Peyer's patch (tissue), 4 donors: ENCODE measurements at places on chromosomes 12 and 14. TPM values are rescaled to one million over a fixed set of nuclear protein-coding genes. Genes with fewer than 3 reads are reported as not detected.

The BMAL2 gene
- 14.0 TPM for total RNA-seq

DNA sequence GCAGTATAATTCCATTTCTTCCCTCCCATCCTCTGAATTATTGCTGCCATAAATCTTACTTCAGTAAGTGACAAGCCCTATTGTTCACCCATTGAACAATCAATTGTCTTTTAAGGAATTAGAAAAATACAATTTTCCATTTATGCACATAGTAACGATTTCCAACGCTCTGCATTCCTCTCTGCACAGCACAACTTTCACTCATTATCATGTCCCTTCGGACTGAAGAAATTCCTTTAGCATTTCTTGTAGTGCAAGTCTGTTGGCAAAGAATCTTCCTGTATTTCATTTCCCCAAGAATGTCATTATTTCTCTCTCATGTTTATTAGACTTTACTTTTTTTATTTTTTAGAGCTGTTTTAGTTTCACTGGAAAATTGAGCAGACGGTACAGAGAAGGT is 252.1 kb upstream of the RTL1 start:
- H3K27me3 ChIP-seq, result no peaks in the 10 kb centered on the region
- H3K27ac ChIP-seq, result no peak overlapping the region
- no peaks in the 10 kb centered on the region for H3K4me1 ChIP-seq
- no peaks in the 10 kb centered on the region for H3K36me3 ChIP-seq
- H3K4me3 ChIP-seq, result no peak overlapping the region

GRCh38 chr14:57612946-57613345 is 119.3 kb upstream of the CCDC198 start:
- no peaks in the 10 kb centered on the region for H3K4me1 ChIP-seq
- no peak overlapping the region for H3K27ac ChIP-seq
- no peak overlapping the region for H3K4me3 ChIP-seq
- no peak for DNase-seq
- H3K27me3 ChIP-seq, result no peaks in the 10 kb centered on the region
- H3K36me3 ChIP-seq, result no peaks in the 10 kb centered on the region

DNA sequence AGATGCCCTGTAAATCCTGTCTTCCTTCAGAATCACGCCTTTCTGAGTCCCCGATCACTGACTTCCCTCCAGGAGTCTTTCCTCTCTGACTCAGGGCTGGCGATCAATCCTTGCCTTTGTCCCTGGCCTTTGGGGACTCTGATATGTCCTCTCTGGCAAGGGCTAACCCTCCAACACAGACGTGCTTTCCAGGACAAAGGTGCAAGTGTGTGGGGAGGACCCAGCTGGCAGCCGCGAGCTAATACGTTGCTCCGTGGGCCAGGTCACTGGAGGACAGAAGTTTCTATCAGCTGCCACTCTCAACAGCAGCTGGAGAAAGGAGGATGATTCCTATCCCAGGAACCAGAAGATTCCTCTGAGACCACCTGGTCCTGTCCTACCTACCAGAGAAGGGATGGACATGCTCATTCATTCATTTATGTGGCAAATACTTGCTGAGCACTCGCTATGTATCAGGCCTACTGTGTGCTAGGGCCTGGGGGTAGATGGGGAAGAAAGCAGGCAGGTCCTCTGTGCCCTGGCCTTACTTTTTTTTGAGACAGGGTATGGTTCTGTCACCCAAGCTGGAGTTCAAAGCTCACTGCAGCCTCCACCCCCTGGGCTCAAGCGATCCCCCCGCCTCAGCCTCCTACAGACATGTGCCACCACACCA is 8.5 kb upstream of the SCARB1 start:
- no peaks in the 10 kb centered on the region for H3K27me3 ChIP-seq
- no peaks in the 10 kb centered on the region for H3K36me3 ChIP-seq
- peaks cover 5% of the 10 kb centered on the region for H3K4me1 ChIP-seq
- H3K4me3 ChIP-seq, result no peak overlapping the region
- H3K27ac ChIP-seq, result no peak overlapping the region
- DNase-seq, result no peak

DNA sequence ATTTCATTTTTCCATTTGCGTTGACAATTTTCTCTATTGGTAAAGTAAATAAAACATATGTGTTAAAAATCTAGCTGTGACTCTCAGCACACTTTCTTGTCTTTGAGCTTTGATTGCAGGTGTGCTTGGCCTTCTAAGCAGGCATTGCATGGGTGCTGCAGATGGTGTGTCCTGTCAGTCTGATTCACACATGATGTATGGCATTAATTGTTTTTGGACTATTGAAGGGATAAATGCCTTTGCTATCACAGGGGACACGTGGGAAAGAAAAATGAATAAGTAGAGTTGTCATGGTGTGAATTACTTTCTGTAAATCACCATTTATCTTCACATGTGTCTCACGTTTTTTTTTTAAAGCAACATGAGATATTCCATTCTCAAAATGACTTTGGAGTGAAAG is 211.3 kb upstream of the NAV3 start:
- no peaks in the 10 kb centered on the region for H3K27me3 ChIP-seq
- H3K4me1 ChIP-seq, result no peaks in the 10 kb centered on the region
- no peak overlapping the region for H3K4me3 ChIP-seq
- H3K36me3 ChIP-seq, result no peaks in the 10 kb centered on the region
- H3K27ac ChIP-seq, result no peak overlapping the region

GRCh38 chr12:45294906-45295305 is 79.0 kb downstream of the ANO6 start:
- H3K4me1 ChIP-seq, result no peaks in the 10 kb centered on the region
- no peak overlapping the region for H3K27ac ChIP-seq
- H3K4me3 ChIP-seq, result no peak overlapping the region

DNA sequence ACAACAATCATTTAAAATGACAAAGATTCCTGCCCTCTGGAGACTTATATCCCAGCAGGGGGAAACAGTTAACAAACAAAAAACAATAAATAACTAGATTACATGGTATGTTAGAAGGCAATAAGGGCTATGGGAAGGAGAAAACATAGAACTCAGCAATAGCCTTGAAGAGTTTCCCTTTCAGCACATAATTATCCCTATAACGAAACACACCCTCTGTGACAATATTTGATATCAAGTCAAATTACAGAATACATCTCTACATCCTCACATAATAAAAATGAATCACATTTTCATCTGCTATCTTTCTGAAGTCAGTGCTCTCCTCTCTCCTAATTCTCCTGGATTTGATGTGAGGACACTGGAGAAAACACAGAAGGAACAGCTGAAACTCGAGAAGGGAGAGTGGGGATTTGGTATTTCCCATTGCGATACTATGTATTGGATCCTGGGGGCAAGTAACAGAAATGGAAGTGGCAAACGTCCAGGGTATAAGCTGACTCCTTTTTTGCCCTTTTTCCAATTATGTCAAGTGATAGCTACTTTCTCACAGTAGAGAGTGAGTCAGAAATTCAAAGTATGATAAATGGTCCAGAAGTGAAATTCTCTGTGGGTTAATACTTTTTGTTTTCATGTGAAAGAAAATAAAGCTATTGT is 9.7 kb upstream of the PTGER2 start:
- no peak overlapping the region for H3K27ac ChIP-seq
- H3K36me3 ChIP-seq, result no peaks in the 10 kb centered on the region
- H3K4me3 ChIP-seq, result no peak overlapping the region
- no peak for DNase-seq

The SMCO2 gene
- not detected for total RNA-seq

DNA sequence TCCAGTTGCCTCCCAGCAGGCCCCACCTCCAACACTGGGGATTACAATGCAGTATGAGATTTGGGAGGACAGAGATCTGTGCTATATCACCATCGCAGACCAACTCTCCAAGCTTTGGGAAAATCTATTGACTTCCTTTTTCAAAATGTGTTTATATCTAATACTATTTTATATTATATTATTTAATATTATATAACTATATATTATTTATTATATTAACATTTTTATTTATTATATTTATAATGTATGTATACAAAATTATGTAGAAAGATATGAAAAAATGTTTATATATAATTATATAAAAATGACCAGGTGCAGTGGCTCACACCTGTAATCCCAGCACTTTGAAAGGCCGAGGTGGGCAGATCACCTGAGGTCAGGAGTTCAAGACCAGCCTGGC is 36.4 kb downstream of the DNAH10 start:
- H3K27ac ChIP-seq, result no peak overlapping the region
- H3K4me1 ChIP-seq, result no peaks in the 10 kb centered on the region
- no peak for DNase-seq
- H3K36me3 ChIP-seq, result no peaks in the 10 kb centered on the region

DNA sequence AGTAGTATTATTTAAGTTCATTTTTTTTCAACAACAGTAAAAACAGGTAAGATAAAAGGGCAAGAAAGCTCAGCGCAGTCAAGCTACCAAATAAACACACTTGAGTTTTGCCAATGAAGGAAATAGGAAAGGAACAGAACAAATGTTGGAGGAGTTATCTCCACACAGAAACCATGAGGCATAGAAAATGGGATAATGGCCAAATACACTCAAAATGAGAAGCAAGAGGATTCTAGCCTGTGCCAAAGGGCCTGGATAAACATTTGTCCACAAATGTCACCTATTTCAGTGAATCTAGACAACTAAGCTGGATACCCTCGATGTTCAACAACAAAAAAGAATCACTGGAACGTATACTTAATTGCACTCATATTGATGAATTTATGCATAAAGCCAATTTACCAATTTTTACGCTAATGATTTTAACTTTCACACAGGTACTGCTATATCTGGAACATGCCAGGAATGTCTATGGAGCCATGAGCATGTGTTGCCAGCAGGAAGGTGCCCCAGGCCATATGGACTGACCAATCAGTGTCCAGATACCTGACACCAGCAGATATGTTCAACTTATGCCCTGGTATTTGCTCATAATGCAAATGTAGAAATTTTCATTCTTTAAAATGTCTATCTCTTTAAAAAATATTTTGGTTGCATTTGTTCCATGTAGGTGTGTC is 21.1 kb downstream of the ST8SIA1 start:
- H3K4me3 ChIP-seq, result no peak overlapping the region
- H3K4me1 ChIP-seq, result no peaks in the 10 kb centered on the region
- H3K27me3 ChIP-seq, result no peaks in the 10 kb centered on the region
- H3K36me3 ChIP-seq, result no peaks in the 10 kb centered on the region

DNA sequence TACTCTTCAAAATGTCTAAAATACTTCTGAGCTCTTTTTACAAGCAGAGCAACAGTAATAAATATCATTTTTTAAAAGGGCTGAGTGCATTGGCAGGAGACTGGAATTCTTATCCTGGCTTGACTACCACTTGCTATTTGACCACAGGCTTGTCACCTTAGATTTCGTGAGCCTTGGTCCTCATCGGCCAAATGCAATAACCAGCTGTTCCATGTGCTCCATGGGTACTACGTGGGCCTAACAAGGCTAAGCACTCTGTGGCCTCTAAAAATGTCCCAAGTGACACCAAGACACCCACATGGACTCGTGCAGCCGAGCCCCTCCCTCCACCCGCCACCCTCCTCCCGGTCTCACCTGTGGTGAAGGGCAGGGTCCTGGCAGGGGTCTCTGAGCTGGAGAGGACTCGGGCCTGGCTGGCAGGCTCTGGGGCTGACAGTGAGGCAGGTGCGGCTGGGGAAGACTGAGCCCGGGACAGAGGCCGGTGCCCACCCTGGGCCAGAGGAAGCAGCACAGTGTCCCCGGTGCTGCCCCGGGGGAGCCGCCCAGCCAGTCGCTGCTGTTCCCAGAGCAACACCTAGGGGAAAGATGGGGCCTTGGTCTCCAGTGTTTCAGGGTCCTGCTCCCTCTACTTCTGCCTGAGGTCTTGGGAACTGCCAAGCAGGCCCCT is 20.1 kb downstream of the SLC48A1 start:
- H3K27ac ChIP-seq, result no peak overlapping the region
- H3K4me1 ChIP-seq, result no peaks in the 10 kb centered on the region
- no peaks in the 10 kb centered on the region for H3K27me3 ChIP-seq
- DNase-seq, result no peak

The RNASE3 gene
- not detected for total RNA-seq

The NUAK1 gene
- 4.2 TPM for total RNA-seq

The CLEC6A gene
- not detected for total RNA-seq

DNA sequence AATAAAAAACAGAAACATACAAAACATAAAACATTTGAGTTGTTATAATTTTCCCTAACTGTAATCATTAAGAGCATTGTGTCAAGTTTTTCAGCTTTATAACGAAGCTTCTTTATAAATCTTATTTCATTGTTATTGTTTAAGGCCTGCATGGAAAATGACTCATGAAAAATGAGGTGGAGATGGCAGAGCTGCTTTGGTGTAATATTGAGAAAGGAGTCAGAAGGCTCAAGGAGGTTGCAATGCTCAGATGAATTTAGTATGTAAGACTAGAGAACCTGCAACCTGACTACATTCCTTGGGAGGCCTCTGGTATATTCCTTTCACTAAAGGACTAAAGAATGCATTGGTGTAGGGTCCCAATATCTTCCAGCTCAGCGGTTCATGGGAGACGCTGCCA is 61.5 kb downstream of the TMEM30B start:
- no peaks in the 10 kb centered on the region for H3K4me1 ChIP-seq
- no peak for DNase-seq
- no peak overlapping the region for H3K4me3 ChIP-seq
- no peak overlapping the region for H3K27ac ChIP-seq
- H3K27me3 ChIP-seq, result no peaks in the 10 kb centered on the region
- no peaks in the 10 kb centered on the region for H3K36me3 ChIP-seq

DNA sequence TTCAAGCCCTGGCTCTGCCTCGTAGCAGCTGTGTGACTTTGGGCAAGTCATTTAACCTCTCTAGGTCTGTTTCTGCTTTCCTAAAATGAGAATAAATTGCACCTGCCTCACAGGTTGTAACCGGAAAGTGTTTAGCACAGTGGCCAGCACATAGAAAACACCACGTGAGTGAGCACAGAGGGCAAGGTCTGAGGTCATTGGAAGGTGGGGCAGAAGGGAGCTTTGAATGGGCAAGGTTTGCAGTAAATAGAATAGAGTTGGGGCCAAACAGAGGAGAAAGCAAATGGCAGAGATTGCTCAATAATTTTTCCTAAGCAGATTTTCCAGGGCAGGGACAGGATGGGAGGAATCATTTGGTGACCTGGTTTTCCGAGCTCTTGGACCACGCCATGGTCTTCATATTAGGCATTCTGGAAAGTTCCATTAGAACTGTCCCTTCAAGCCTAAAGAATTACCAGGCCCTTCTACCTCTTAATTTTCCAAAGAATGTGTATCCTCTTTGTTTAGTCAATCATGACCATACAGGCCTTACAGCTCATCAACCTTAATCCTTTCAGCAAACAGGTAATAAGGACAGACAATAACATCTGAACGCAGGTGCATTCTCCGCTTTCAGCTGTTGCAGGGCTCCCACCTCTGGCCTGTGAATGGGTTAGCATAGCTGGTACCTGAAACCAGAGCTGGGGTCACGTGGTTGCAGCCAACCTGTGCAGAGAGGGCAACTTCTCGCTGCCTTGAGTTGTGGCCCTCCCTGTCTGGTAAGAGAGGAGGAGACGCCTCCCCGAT is 53.8 kb downstream of the VWF start:
- H3K36me3 ChIP-seq, result no peaks in the 10 kb centered on the region
- H3K27me3 ChIP-seq, result no peaks in the 10 kb centered on the region
- no peak overlapping the region for H3K27ac ChIP-seq
- peak; percentile 66 for DNase-seq

GRCh38 chr12:23482571-23482970 is 466.9 kb downstream of the SOX5 start:
- no peak for DNase-seq
- H3K4me1 ChIP-seq, result no peaks in the 10 kb centered on the region
- no peak overlapping the region for H3K27ac ChIP-seq
- H3K36me3 ChIP-seq, result no peaks in the 10 kb centered on the region
- H3K4me3 ChIP-seq, result no peak overlapping the region

The ELK3 gene
- total RNA-seq, result 12.7 TPM

GRCh38 chr12:97520106-97520505 is 57.5 kb downstream of the RMST start:
- no peak for DNase-seq
- H3K4me1 ChIP-seq, result no peaks in the 10 kb centered on the region
- no peak overlapping the region for H3K4me3 ChIP-seq
